ENCODE measurements at places on chromosomes 3 and 15. TPM values are rescaled to one million over a fixed set of nuclear protein-coding genes. Genes with fewer than 3 reads are reported as not detected.
A peak's percentile ranks its signal among the peaks of the same experiment; 100 is the strongest.

GRCh38 chr3:167798443-167798842 lies 62.9 kb downstream of the SERPINI1 start:
- DNase-seq = no peak
- H3K4me1 ChIP-seq = no peaks in the 10 kb centered on the region
- H3K27ac ChIP-seq = no peak overlapping the region

The CFAP44 gene
- 1.3 TPM for total RNA-seq

GRCh38 chr3:99413504-99413903 lies 224.9 kb upstream of the COL8A1 start:
- no peaks in the 10 kb centered on the region for H3K4me1 ChIP-seq
- H3K27me3 ChIP-seq = no peaks in the 10 kb centered on the region
- no peaks in the 10 kb centered on the region for H3K36me3 ChIP-seq
- no peak overlapping the region for H3K4me3 ChIP-seq
- H3K27ac ChIP-seq = no peak overlapping the region

The TMOD3 gene
- total RNA-seq = 62.3 TPM

GRCh38 chr15:67187351-67187854 lies 67.1 kb downstream of the AAGAB start:
- H3K4me1 ChIP-seq = peaks cover 47% of the 10 kb centered on the region
- no peaks in the 10 kb centered on the region for H3K27me3 ChIP-seq
- no peak for DNase-seq
- peaks cover 15% of the 10 kb centered on the region for H3K36me3 ChIP-seq

- no peaks in the 10 kb centered on the region for H3K4me1 ChIP-seq
- H3K36me3 ChIP-seq = no peaks in the 10 kb centered on the region
- no peaks in the 10 kb centered on the region for H3K27me3 ChIP-seq
- no peak overlapping the region for H3K27ac ChIP-seq
These were observed 5.9 kb upstream of the KCNMB3 start for GRCh38 chr3:179256813-179257212.

DNA sequence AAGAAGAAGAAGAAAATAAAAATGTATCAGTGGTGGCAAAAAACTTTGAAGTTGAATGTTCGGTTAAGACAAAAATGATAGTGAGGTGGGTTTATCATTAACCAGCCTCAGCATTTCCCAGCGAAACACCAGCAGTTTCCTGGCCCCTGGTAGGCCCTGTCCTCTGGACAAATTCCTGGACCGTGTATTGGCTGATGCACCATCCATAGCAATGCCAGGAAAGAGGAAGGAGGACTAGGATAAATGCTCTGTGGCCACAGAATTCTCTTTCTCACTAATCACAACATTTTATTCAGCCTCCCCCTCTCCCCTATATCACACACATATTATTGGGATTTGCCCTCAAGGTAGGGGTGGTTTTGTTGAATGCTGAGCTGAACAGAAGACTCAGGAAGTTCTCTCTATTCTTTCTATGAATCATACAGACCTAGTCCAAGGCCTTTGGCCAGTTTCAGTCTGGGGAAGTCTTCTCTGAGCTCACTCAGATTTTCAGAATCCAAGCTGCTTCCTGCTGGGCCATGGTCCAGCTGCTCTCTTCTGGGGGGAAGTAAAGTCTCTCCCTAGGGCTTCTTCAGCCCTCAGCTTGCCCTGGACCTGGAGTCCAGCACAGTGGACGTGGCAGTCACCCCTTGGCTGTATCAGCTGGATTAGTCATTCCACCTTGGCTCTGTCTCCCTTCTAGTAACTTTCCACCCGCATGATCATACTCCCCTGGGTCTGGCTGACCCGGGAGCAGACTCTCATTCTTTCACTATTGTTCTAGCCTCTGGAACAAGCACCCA lies 27.6 kb downstream of the SLC28A1 start:
- no peaks in the 10 kb centered on the region for H3K36me3 ChIP-seq
- no peak overlapping the region for H3K4me3 ChIP-seq
- H3K27ac ChIP-seq = peak overlapping the region; percentile 82
- no peak for DNase-seq
- H3K27me3 ChIP-seq = no peaks in the 10 kb centered on the region

DNA sequence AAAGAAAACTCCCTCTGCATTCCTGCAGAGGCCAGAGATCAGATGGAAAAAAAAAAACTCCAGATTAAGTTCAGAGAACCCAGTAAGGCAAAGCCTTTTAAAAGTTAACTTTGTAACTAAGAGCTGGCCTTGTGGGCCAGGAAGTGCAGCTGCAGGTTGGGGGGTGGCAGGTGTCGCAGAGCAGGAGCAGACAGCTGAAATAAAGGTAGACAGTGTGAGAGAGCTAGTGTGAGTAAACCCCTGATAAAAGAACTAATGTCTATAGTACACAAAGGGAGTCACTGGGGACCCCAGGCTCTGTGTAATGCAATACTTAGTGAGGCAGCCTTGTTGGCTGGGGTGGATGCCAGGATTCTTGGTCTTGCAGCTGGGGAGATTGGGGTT lies 42.1 kb downstream of the PPCDC start:
- peaks cover 7% of the 10 kb centered on the region for H3K4me1 ChIP-seq
- H3K4me3 ChIP-seq = no peak overlapping the region
- no peak overlapping the region for H3K27ac ChIP-seq
- no peaks in the 10 kb centered on the region for H3K27me3 ChIP-seq
- no peaks in the 10 kb centered on the region for H3K36me3 ChIP-seq
- no peak for DNase-seq

- H3K27me3 ChIP-seq = no peaks in the 10 kb centered on the region
- no peak overlapping the region for H3K4me3 ChIP-seq
- no peaks in the 10 kb centered on the region for H3K36me3 ChIP-seq
These were observed 1233.9 kb upstream of the ALCAM start for GRCh38 chr3:104132566-104133403.

GRCh38 chr15:98282656-98283332 lies 322.3 kb downstream of the ARRDC4 start:
- DNase-seq = no peak
- no peak overlapping the region for H3K27ac ChIP-seq
- H3K27me3 ChIP-seq = no peaks in the 10 kb centered on the region
- no peak overlapping the region for H3K4me3 ChIP-seq

The PLSCR2 gene
- not detected for total RNA-seq

The C3orf62 gene
- total RNA-seq = 1.8 TPM

The ACTC1 gene
- total RNA-seq = 0.38 TPM

The REC114 gene
- not detected for total RNA-seq

The GOLGA8T gene
- total RNA-seq = not detected

The MESP2 gene
- 0.59 TPM for total RNA-seq

GRCh38 chr3:159859424-159859823 lies 129.2 kb upstream of the IL12A start:
- H3K36me3 ChIP-seq = no peaks in the 10 kb centered on the region
- peaks cover 31% of the 10 kb centered on the region for H3K4me1 ChIP-seq
- H3K27ac ChIP-seq = peak overlapping the region; percentile 21
- no peaks in the 10 kb centered on the region for H3K27me3 ChIP-seq
- no peak for DNase-seq
- H3K4me3 ChIP-seq = no peak overlapping the region

The ADGRG7 gene
- not detected for total RNA-seq

DNA sequence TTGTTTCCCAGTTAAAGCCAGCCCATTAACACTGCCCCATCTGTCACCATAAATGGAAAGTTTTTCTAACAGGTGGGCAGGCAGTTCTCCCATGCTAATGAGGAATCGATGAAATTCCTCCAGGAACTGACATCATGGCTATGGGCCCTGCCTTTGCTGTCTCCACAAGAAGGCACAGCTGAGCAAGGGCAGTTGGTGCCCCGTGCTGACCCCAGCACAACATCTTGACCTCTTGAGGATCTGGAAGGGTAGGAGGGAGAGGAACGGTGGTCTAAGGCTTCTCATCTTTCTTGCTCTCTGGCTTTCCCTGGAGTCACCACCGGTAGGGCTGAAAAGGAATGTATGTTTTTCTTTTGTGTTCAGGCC lies 46.7 kb downstream of the CHCHD6 start:
- H3K27ac ChIP-seq = no peak overlapping the region
- DNase-seq = no peak
- H3K4me1 ChIP-seq = peaks cover 3% of the 10 kb centered on the region
- H3K4me3 ChIP-seq = no peak overlapping the region

DNA sequence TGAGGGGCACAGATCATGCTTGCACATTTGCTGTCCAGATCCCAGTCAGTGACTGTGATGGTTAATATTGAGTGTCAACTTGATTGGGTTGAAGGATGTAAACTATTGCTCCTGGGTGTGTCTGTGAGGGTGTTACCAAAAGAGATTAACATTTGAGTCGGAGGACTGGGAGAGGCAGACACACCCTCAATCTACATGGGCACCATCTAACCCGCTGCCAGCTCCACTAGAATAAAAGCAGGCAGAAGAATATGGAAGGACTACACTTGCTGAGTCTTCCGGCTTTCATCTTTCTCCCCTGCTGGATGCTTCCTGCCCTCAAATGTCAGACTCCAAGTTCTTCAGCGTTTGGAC lies 5.1 kb downstream of the GP9 start:
- peaks cover 3% of the 10 kb centered on the region for H3K4me1 ChIP-seq
- no peak for DNase-seq
- H3K36me3 ChIP-seq = no peaks in the 10 kb centered on the region
- H3K27me3 ChIP-seq = no peaks in the 10 kb centered on the region
- no peak overlapping the region for H3K27ac ChIP-seq

The SUSD5 gene
- 0.13 TPM for total RNA-seq

All from esophagus squamous epithelium (tissue), 5 donors.